ENCODE measurements at places on chromosomes 12 and 14. TPM values are rescaled to one million over a fixed set of nuclear protein-coding genes. Genes with fewer than 3 reads are reported as not detected.

Gene IFI27L1
- 17.2 TPM for total RNA-seq

Gene SMOC1
- 39.6 TPM for total RNA-seq

Gene ABHD12B
- total RNA-seq = not detected

Gene P2RX2
- total RNA-seq = not detected

Gene PLEKHG7
- 2.5 TPM for total RNA-seq

Gene OR6C2
- not detected for total RNA-seq

Gene RGS6
- not detected for total RNA-seq

Gene KRT3
- total RNA-seq = not detected

Gene SNRPF
- 55.4 TPM for total RNA-seq

DNA sequence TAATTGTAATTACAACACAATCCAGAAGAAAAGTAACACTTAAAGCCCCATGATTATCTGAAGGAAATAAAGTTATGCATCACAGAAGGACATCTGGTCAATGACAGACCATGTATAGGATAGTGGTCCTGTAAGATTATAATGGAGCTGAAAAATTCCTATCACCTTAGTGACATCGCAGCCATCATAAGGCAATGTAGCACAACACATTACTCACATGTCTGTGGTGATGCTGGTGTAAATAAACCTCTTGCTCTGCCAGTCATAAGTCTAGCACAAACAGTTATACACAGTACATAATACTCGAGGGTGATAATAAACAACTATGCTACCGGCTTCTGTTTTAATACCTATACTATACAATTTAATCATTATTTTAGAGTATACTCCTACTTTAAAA lies 11.2 kb downstream of the ATG2B start:
- no peak for DNase-seq

GRCh38 chr12:46430340-46430948 lies 57.9 kb upstream of the SLC38A2 start:
- peak; percentile 20 for DNase-seq

DNA sequence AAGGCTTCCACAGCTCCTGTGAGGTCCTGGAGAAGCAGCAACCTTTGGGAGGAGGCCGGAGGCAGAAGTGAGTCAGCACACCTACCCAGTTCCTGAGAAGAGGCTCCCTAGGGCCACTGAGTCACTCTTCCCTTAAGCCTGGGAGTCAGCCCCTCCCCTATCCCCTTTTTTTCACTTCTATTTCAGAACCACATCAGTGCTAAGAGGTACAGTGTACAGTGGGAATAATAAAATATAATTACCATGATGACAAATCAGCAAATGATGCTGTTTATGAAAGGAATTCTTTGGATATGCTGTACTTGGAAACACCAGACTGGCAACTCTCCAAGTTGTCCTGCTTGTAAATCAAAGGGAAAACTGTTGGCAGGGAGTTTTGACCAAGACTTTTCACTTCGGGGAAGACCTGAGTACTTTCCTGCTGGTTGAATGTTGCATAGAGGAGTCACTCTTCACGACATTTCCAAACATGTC lies 7.8 kb upstream of the TBPL2 start:
- peak; percentile 32 for DNase-seq

- no peak for DNase-seq
Measured at GRCh38 chr12:127113945-127114344, 1153.0 kb upstream of the TMEM132C start.

DNA sequence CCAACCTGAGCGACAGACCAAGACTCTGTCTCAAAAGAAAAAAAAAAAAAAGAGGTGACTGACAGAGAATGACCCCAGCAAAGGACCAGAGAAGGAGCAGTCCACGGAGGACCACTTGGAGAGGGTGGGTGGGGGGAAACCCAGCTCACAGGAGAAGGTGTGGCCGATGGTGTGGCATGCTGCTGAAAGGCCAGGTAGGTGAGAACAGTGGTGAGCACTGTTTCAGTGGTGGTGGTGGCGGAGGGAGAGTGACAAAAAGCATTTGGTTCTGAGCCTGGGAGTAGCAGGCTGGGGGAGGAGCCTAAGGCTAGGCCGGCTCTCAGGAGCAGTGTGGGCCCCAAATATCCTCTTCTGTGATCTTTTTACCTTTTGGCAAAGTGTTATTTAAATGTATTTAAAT lies 63.8 kb downstream of the IRF2BPL start:
- DNase-seq = no peak

- DNase-seq = no peak
Measured at GRCh38 chr12:72491426-72491825, 219.3 kb downstream of the TRHDE start.

GRCh38 chr14:85562630-85563029 lies 32.7 kb downstream of the FLRT2 start:
- DNase-seq = no peak

- no peak for DNase-seq
Measured at GRCh38 chr12:33357181-33357580, 82.4 kb downstream of the SYT10 start.

GRCh38 chr12:115249671-115250278 lies 565.8 kb upstream of the TBX3 start:
- no peak for DNase-seq

GRCh38 chr12:102454330-102454729 lies 26.0 kb downstream of the IGF1 start:
- no peak for DNase-seq

DNA sequence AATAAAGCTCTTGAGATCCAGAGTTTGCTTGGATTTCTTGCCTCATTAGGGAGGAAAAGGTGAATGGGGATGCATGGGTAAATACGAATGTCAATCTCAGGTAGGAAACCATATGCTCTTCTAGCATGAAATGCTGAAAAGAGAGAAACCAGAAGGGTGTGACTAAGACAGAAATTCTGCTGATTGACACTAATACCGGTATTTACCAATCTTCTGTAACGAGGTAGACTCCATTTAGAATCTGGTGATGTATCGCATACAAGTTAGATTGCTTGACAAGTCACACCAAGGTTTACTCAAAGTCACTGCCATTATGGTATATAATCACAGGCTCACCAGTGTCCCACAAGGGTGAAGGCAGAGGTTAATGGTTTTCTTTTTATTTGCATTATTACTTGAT lies 337.9 kb downstream of the NRXN3 start:
- DNase-seq = no peak

GRCh38 chr12:52175371-52176350 lies 16.2 kb downstream of the KRT80 start:
- no peak for DNase-seq

DNA sequence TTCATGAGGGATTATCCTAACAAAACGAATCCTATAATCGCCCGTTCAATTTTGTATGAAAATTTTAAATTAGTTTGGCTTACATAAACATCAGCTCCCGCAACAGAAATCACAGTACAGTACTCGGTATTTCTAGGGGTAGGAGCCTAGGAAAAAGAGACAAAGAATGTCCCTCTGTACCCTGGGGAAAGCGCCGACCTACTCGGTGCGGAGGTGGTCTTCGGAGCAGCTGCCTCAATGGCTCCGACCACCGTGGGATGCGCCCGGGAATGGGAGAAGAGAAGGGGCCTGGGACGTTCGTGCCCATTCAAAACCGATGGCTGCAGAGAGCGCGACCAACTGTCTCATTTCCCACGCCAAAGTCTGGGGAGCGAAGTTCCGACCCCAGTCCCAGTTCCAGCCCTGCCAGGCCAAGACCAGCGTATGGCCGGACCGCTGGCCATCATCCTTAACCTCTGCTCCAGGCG lies 618 bp downstream of the GNPNAT1 start:
- DNase-seq = no peak

- DNase-seq = peak; percentile 66
Measured at GRCh38 chr14:69572030-69572840, 2.4 kb downstream of the CCDC177 start.

- DNase-seq = peak; percentile 81
Measured at GRCh38 chr12:65823513-65824375, 539 bp upstream of the HMGA2 start.

DNA sequence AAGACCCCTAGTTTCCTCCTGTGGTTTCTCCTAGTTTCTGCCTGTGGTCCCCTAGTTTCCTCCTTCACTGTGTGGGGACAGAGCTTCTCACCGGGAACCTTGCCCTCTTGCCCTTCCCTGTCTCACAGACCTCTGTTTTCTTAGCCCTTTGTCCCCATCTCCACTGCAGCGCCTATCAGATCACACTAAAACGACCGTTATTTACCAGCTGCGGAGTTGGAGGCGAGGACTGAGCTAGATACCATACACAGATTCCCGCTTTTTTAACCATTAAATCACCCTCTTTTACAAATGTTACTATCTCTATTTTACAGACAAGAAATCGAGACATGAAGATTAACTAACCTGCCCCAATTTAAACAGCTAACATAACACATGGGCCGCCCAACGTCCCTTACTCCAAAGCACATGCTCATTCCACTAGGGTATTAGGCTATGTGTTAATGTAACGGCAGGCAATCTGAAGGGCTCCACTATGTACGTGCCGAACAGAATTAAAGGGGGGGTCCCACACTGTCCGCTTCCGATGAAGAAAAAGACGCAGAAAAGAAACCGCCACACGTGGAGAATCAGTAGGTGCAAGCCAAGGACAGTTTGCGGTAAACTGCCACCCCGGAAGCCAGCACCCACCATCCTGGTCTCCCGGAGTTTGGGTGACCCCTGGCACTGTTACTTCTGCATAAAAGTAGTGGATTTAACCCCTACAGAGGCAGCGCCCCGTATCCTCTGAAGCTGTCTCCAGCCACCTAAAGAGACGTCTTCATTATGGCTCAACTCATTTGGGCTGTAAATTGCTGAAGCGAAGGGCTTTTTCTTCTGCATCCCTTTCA lies 1.9 kb upstream of the FKBP4 start:
- DNase-seq = no peak

DNA sequence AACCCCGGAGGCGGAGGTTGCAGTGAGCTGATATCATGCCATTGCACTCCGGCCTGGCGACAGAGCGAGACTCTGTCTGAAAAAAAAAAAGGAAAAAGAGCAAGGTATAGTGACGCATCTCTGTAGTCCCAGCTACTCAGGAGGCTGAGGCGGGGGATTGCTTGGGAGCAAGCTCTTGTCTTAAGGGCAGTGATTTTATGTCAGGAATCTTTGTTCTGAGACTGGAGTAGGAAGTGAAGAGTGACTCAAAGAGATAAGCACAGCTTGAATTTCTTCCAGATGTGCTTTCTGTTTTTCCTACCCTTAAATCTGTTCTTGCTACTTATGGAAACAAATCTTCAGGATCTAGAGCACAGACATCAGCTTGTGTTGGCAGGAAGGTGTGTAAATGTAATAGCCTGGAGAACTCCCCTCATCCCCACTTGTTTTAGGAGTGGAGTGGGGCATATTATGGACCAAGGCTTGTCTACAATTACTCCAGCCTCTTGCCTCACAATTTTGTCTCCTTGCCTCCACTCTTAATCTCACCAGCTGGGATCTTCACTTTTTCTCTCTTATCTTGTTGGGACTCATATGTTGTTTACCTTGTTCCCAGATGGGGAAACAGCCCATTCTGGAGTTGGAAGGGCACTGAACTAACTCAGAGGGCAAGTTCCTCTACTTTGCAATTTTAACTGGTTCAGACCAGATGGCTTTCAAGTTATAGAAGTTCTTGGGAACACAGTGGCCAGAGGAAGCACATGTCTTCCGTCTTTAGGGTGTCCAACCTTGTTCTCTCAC lies 7.5 kb downstream of the TMED2 start:
- DNase-seq = no peak

All from Calu3 (cell line).